HTR-8/SVneo (cell line): ENCODE measurements at places on chromosomes 12 and 14.

DNA sequence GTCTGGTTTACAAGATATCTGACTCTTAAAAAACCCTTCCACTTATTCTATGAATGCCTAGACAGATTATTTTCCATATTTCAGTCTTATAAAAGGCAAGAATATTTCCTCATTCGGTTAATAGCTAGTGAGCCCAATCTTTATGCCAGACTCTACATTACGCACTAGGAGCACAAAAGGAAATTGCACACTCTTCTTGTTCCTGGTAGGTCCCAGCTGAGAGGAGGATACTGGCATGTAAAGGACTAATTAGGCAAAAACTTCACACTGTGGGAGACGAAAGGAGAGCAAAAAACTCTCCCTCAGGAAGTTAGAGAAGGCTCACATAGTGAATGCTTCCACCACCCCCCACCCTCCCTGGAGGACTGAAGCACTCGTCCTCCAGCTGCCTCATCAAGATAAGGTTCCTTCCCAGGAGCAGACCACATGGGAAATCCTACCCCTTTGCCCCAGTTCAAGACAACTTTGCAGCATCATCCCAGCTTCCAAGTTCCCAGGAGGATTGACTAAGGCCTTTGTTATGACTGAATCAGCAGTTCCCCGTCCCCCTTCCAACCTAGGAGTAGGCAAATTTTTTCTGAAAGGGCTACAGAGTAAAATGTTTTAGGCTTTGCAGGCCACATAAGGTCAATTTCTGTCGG is 14.5 kb downstream of the CAPZA3 start:
- DNase-seq = no peak

DNA sequence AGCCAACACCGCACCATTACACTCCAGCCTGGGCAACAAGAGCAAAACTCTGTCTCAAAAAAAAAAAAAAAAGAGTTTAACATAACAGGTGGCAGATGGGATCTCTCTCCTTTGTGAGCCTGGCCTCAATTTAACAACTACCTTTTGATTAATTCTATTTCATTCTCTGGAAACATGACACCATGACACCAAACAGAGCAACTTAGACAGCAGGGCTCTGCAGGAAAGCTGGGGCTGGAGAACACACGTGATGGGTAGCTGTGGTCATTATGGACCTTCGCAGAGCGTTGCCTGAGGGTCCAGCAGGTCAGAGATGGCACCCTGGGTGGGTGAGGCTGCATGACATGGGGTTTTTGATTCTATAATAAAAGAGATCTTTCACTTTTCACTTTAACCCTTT is 1.7 kb upstream of the DGLUCY start:
- no peak for DNase-seq

- peak; percentile 94 for DNase-seq
These were observed 139.8 kb downstream of the TSPAN9 start for GRCh38 chr12:3216726-3217682.

- no peak for DNase-seq
These were observed 1202.3 kb downstream of the GALC start for GRCh38 chr14:86790408-86791364.

- DNase-seq = peak; percentile 75
These were observed 2.2 kb downstream of the TBPL2 start for GRCh38 chr14:55438066-55438683.

GRCh38 chr14:64636208-64636979 is 67.8 kb upstream of the PLEKHG3 start:
- peak; percentile 98 for DNase-seq

DNA sequence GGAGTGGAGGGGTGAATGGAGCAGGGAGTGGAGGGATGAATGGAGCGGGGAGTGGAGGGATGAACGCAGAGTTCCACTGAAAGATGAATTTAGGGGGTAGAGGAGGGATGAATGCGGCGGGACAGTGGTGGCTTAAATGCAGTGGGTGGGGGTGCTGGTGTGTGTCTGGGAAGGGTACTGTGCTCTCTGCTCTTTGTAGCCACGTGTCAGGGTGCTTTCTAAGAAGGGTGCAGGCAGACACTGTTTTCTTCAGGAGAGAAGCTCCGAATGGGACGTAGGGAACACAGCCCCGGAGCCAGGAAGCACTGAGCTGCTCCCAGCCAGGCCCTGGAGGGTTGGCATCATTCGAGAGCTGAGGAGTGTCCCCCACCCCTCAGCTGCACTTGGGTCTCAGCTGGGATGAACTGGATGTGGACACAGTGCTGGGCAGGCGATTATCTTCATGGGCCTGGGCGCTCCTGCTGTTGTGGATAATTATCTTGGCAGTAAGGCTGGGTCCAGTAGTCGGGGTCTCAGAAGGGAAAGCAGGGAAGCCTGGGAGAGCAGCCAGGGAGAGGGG is 9.5 kb upstream of the CEP170B start:
- DNase-seq = no peak

GRCh38 chr14:21911877-21912276 is 238.3 kb upstream of the OR4E1 start:
- no peak for DNase-seq
